Fibroblast of gingiva (primary cell): ENCODE measurements at places on chromosomes 4 and X.

- peak; percentile 85 for DNase-seq
Observed at GRCh38 chr4:109078724-109079123, 223.7 kb downstream of the COL25A1 start.

- DNase-seq, result no peak
Observed at GRCh38 chrX:147069926-147070325, 255.4 kb upstream of the CXorf51A start.

DNA sequence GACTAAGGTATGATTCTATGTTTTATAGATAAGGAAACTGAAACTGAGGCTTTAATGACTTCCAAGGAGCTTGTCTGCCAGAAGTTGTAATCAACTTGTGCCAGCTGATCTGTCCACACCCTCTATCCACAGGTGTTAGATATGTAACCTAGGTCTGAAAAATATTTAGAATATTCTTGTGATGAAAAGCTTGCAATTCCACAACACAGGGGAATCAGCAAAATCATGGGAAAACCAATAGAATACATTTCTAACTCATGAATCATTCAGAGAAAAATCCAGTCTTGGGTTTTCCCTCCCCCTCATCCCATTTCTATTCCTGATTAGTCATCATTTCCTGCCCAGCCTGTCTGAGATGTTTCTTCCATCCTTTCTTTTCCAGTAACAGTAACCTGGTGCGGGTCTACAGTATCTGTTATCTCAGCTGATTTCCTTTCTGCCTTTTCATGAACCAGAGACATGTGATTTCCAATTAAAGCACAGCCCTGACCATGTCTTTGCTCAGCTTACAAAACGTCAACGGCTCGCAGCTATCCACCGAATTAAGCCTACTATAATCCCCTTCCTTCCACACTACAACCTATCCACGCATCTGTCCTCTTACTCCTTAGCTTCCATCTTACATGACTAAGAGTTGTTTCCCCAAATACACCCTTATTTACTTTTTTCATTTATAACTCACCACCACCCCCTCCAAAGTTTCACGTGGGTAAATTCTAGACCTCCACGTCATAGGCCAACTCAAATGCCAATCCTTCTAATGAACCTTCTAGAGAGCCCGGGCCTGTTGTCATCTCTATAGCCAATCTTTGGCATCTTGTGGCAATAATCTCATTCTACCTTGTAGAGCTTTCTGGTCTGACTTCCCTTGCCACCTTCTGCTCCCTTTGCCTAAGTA, 961 bp upstream of the NOCT start:
- DNase-seq, result peak; percentile 76

DNA sequence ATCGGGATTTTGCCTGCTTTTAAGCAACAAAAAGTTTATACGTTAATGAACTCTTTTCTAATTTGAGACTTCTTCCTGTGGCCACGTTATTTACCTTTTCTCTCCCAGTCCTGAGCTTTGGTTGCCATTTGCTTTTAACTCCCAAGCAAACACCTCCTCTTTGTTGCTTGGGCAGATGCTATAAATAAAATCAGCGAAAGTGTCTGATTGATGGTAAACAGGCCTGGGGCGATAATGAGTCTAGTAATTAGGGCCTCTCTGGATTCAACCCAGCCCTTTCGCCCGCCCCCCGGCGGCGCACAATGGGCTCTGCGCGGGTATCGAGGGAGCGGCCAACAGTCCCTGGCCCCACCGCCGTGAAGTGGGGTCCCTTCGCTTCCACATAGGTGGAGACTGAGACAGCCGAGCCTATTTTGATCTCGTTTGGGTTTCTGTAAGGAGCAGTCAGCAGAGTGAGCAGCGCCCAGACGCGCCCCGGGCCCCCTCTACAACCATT, 790 bp downstream of the CLGN start:
- DNase-seq, result no peak

DNA sequence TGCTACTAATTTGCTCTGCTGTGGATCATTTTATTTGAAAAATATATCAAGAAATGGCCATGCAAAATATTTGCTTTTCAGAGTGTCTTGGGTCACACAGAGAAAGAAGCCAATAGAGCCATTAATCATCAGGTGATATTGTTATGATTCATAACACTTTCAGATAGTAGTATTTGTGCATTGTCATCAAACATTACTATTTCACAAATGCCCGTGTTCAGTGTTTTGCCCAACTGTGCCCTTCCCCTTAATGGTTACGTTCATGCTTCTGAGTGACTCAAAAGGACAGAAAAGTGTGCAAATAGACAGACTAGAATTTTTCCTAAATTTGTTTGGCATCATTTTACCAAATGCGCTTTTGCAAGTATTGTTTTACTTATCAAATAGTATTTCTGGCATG, 46.5 kb downstream of the PHOX2B start:
- DNase-seq, result no peak
